ENCODE measurements at places on chromosomes 7 and 10. TPM values are rescaled to one million over a fixed set of nuclear protein-coding genes. Genes with fewer than 3 reads are reported as not detected.

Gene CYP51A1
- polyA plus RNA-seq = 15.4 TPM

Gene LRRC61
- 42.2 TPM for polyA plus RNA-seq

Gene HTR7
- 0.09 TPM for polyA plus RNA-seq

Gene PKD1L1
- polyA plus RNA-seq = 0.01 TPM

Gene CTAGE4
- polyA plus RNA-seq = not detected

Data from HepG2 (cell line).